ENCODE measurements at places on chromosomes 4 and X.

DNA sequence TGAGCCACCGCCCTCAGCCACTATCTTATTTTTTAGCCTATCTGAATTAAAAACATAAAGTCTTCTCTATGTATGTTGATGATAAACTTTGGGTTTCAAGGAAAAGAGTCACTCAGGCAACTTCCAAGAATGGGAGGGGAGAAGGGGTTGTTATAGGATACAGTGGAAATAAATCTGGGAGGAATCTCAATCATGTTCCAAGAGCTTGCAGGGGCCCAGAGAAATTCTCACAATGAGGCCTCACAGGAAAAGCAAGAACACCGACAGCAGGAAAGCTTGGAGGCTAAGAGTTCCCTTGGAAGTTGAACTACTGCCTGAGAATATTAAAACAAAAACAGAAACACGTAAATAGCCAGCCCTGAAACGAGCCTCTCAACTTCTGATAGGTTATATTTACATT, 384.6 kb upstream of the IGFBP7 start:
- DNase-seq: no peak

DNA sequence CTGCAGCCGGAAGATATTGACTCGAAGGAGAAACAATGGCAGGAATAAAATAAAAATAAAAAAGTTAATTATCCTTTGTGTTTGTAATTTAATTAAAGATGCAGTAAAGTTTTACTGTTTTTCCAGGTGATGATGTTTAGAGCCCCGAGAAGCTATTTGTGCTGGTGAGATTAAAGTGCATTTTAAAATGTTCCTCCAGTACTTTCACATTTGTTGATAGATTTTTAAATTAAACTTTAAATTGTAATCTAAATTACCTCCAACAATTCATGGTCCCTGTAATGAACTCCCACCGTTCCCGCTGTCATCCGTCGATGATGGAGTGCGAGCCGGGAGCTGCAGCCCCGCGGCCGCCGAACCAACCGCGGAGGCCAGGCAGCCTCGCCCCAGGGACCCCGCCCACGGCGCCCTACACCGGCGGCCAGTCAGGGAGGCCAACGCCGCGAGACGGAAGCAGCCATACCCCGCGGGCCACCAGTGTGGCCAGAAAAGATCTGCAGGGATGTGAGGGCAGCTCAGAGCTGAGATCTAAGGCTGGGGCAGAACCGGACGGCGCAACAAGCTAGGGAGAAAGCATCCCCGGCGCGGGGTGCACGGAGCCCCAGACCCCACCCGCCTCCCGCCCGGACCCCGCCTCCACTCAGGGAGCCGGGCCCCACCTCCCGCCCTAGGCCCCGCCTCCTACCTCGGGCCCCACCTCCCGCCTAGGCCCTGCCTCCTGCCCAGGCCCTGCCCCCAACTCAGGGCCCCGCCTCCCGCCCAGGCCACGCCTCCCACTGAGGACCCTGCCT, 104.0 kb downstream of the FAM53A start:
- DNase-seq: peak; percentile 95

- DNase-seq: no peak
Measured at GRCh38 chrX:12115377-12115776, 22.9 kb upstream of the FRMPD4 start.

GRCh38 chr4:94015956-94016355, 187.4 kb downstream of the ATOH1 start:
- no peak for DNase-seq

- peak; percentile 1 for DNase-seq
Measured at GRCh38 chrX:13938051-13938828, 91.5 kb downstream of the GEMIN8 start.

All from suppressor macrophage (primary cell).